ENCODE measurements at places on chromosomes 13 and 19.

GRCh38 chr19:30689474-30689873, 317.3 kb downstream of the ZNF536 start:
- no peak for DNase-seq

DNA sequence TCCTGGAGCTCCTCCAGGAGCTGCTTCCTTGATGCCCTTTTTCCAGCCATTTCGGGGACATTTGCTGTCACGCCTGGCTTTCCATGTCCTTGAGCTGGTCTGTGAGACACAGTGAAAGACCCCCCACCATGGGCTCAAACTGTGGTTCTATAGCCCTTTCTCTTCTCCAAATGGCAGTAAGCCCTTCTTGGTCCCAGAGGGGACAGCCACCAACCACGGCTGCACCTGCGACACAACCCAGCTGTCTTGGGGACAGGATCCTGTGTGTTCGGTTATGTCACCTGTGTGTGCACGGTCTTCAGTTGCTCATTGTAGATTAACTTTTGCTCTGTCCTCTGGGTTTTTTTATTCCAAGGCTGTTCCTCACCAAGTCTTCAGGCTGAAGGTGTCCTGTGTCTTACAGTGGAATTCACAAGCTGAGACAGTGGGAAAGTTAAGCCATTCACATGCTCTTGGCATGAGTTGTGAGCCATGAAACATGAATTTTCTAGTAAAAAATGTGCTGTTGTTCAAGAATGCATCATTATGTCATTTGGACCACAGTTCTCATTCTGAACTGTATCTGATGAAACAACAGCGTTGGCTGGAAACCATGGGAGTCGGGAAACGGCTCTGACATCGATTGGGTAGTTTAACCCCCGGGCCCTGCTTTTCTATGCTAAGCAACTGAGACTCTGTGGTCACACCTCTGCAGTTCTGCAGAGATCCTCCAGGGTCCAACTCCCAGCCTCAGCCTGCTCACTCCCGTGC, 129.5 kb upstream of the MCF2L start:
- no peak for DNase-seq

GRCh38 chr13:58476206-58476918, 844.8 kb downstream of the PCDH17 start:
- DNase-seq = no peak

GRCh38 chr13:30739761-30740642, 4.7 kb downstream of the ALOX5AP start:
- no peak for DNase-seq

DNA sequence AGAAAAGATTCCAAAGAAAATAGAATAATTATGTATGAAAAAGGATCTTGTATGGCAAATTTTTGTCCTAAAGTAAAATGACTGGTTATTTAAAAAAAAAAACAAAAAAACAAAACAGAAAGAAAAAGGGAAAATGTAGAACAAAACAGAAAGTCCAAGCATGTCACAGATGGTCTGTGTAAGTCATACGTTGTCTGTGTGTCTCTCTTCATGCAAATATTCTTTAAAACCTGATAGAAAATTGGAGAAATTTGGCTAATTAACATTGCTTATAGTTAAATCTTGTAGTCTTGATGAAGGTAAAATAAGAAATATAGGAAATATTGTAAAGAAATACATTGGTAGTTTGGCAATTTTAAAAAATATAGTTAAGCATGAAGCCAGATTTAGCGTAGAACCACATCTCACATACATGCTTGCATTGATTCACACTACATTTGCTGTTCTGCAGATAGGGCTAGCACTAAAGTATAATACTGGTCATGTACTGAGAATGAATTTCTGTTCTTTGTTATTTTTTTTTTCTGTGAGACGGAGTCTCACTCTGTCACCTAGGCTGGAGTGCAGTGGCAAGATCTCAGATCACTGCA, 58.4 kb downstream of the SPRYD7 start:
- no peak for DNase-seq

DNA sequence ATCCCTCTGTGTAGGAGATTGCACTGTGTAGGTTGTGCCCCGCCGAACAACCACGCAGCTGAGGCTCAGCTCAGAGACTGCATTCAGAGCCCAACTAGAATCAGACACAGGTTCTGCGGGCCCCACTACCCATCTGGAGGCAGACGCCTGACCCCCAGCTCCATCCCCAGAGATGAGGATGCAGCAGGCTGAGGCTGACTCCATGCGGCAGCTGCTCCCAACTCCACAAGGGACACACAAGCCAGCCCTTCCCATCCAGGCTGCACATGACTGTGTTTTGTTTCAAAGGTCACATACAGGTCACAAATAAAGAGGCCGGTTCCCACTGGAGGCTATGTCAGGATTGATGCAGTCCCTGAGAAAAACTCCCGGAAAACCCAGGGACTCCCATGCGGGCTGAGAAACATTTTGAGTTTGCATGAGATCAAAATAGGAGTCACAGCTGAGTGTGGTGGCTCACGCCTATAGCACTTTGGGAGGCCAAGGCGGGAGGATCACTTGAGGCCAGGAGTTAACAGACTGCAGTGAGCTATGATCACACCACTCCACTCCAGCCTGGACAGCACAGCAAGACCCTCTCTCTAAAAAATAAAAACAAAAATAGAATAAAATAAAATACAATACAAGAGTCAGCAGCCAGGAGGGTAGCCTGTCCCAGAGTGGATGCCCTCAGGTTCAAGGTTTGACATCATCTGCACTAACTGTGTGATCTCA, 14.0 kb downstream of the ELL start:
- DNase-seq = no peak

DNA sequence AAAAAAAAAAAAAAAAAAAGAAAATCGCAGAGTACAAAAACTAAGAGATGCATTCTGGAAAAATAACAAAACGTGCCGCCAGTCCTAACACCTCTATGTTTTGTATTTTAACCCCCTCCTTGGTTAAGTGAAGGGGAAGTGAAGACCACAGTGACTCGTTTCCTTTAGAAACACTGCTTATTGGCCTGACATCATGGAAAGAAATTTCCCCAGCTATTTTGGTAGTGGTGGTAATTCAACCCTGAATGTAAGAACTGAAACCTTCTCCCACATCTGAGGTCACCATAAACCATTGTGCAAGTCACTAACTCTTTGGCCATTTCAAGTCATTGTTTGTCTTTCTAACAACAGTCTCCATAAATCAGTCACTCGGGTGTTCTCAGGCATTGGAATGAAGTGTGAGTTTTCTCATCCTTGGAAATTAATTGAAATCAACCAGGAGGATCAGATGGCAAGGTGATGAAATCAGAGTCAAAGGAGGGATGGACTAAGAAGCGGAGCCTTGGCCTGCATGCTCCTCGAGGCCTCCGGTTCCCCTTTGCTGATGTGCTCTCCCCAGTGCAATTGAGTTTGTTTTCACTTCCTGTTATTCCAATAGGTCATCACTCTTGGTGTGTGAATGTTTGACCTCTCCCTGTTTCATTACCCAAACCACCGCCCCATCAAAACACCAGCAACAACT, 443.9 kb downstream of the FGF9 start:
- DNase-seq = no peak

- DNase-seq = no peak
Measured at GRCh38 chr13:40145139-40145538, 489.7 kb downstream of the COG6 start.

GRCh38 chr13:81929988-81930387, 1589.1 kb upstream of the SPRY2 start:
- DNase-seq = no peak
